ENCODE measurements at places on chromosomes 3 and 15.
A peak's percentile ranks its signal among the peaks of the same experiment; 100 is the strongest.

DNA sequence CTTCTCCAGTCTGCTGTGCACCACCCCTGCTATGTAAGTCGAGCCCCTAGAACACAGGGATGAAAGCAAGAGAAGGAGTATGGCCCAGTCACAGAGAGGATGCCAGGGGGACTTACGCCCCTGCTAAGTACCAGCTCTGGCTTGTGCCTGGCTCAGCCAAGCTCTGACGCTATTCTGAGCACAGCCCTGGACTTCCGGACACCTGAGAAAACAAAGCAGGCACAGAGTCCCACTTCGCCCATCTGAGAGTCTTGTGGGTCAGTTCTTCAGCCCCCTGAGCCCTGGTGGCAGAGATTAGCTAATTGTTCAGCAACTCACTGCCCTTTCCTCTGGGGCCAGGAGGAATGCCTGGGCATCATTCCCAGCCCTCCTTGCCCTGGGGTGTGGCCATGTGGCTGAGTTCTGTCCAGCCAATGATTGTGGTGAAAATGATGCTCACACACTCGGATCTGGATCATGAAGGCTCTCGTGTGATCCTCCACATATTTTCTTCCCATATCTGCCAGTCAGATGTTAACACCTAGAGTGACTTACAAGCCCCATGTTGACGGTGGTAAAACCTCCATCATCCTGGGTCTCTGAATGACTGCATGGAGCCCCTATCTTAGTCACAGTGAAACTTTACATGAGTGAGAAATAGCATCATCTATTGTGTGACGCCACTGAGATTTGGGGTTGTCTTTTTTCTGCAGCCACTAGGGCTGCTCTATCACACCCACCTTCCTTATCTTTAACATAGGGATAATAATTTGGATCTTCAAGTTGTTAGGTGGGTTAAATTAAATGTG, 105.7 kb downstream of the TPRA1 start:
- DNase-seq, result no peak

DNA sequence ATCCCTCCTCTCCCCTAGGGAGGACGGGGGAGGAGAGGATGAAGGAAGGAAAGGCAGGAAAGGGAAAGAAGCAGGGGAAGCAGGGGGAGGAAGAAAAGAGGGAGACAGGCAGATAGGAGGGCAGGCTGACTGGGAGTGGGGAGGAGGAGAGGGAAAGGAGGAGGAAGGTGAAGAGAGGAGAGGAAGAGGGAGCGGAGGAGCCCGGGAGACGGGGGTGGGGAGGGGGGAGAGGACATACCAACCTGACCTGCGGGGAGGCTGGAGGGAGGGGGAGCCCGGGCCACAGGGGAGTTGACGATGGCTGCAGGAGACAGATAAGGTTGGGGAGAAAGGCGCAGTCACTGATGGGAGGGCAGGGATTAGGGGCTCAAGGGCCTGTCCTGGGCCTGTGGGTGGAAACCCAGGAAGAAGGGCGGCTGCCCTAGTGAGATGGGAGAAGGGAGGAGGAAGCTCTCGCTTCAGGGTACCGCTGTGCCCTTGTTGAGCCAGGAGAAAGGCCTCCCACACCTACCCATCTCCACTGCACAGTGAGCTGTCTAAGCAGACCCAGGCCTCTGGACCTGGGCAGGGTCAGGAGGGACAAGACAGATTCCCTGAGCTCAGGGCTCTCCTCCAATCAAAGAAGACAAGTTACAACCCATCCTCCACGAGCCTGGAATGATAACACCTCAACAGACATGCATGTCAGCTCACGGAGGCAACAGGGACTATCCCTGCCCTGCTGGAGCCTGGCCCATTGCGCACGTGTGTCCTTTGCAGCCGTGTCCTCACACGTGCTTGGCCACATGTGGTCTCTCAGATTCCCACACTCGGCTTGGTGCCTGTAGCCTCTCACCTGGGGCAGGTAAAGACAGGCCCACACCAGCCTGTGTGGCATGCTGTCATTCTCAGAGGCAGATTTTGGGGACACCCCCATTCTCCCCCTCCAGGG, 27.9 kb downstream of the C3orf18 start:
- no peak for DNase-seq

- DNase-seq, result peak; percentile 2
Measured at GRCh38 chr3:29280404-29281093, at the start of gene RBMS3. TSS of gene RBMS3 (plus strand) at chr3:29281071.

GRCh38 chr3:89558711-89559110, 451.3 kb downstream of the EPHA3 start:
- no peak for DNase-seq

- peak; percentile 72 for DNase-seq
Measured at GRCh38 chr3:160413613-160414248, 14.3 kb downstream of the SMC4 start.
